ENCODE measurements at places on chromosomes 16 and 17. TPM values are rescaled to one million over a fixed set of nuclear protein-coding genes. Genes with fewer than 3 reads are reported as not detected.

SLC13A2 gene
- not detected for polyA plus RNA-seq

C1QTNF8 gene
- 0.05 TPM for polyA plus RNA-seq

DNA sequence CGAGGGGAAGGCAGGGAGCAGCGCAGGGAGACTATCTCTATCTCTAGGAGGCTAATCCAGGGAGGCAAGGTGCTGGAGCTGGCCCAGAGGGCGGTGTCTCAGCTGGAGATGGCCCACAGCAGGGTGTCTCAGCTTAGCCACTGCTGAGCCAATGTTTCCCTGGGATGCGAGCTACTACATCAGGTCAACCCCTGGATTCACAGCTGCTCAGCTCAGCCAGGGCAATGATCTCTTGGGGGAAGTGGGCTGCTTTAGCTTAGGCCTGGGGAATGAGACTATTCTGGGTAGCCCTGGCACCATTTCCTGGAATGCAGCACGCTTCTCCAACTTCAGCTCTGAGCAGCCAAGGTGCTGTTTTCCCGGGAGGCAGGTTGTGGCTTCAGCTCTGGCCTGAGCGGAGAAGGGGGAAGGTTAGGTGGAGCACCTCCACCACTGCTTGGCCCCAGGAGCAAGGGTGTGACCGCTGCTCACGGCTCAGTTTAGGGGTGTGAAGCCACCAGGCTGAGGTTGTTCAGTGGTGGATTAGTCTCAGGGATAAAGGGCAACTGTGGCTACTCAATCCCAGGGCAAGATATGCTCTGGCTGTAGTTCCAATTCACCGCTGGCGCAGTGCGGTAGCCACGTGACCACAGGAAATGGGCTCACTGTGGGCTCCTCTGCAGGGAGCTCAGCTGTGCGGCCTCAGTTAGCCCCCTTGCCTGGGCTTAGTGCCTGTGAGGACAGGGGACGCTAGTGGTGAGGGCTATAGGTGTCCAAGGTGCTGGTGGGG lies 5.2 kb upstream of the PRSS21 start:
- DNase-seq: no peak

GRCh38 chr17:39548494-39549225 lies 59.1 kb downstream of the NEUROD2 start:
- DNase-seq: peak; percentile 66

DNA sequence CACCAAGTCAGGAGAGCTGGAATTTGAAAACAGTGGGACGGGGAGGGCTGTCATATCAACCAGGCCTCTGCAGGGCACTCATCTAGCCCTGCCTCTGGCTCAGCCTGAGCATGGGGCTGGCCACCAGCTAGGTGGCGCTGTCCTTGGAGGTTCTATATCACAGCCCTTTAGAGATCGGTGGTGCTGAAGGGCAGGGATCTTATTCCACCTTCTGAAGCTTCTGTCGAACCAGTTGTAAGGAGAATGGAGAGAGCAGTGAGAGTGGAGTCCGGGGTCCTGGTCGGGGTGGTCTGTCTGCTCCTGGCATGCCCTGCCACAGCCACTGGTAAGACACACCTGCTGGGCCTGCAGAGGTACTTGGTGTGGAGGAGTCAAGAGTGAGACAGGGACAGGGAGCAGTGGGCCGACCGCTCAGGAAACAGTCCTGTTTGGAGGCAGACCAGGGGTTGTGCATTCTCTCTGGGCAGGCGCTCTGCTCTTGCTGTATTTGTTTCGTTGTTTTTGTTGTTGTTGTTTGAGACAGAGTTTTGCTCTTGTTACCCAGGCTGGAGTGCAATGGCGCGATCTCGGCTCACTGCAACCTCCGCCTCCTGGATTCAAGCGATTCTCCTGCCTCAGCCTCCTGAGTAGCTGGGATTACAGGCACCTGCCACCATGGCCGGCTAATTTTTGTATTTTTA lies at the start of gene CES3:
Gene CES3, plus strand, starts transcription at position 202 of the 680 bp plus-strand sequence. Its CDS starts 42 bp downstream, at position 244.
- DNase-seq: peak; percentile 62

Data from right cardiac atrium (tissue), 5 donors.